ENCODE measurements at places on chromosomes 4 and X.

GRCh38 chr4:100926039-100926717 is 408.4 kb upstream of the EMCN start:
- DNase-seq, result no peak

DNA sequence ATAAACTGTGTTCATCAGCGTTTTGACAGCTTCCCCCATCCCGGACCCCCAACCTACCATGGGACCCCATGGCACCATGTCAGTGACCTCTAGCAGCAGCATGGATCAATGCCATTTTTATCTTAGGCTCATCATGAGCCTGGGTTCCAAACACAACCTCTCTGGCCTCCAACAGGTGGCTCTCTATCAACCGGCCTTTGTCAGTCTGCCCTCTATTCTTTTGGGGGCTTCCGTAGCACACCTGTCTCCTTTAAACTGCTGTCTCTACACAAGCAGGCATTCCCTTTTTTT is 721 bp upstream of the TMEM150C start:
- DNase-seq, result no peak

DNA sequence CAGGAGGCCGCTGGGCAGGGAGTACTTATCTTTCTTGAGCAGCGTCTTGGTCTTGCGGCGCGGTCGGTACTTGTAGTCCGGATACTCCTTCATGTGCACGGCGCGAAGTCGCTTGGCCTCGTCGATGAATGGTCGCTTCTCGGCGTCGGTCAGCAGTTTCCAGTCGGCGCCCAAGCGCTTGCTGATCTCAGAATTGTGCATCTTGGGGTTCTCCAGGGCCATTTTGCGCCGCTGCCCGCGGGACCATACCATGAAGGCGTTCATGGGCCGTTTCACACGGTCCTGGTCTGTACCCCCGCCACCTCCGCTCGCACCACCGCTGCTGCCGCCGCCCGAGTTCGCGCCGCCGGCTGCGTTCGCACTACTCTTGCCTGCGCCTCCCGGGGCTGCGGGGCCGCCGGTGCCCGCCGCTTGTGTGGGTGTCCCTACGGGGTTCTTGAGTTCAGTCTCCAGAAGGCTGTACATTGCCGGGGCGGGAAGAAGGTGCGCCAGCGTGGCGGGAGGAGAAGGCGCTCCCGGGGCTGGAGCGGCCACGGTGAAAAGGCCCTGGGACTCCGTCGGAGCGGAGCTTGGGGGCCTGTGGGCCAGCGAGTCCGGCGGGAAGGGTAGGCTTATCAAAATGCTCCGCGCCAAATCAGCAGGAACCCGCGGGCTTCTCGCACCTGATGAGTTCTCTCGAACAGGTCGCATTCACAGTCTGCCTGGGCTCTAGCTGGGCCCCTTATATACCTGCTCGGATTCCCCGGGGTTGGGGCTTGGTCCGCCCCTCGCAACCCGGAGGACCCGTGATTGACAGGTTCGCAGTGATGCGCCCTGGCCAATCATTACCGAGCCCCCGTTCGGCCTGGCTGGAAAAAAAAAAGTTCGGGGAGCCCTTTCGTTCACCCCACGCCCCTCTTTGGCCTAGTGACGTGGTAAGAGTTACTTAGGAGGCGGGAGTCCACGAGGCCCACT is at the start of gene SOX3:
SOX3 (minus strand) TSS at position 699 of the 954 bp plus-strand sequence; CDS start at position 690, 9 bp downstream.
- DNase-seq, result no peak

DNA sequence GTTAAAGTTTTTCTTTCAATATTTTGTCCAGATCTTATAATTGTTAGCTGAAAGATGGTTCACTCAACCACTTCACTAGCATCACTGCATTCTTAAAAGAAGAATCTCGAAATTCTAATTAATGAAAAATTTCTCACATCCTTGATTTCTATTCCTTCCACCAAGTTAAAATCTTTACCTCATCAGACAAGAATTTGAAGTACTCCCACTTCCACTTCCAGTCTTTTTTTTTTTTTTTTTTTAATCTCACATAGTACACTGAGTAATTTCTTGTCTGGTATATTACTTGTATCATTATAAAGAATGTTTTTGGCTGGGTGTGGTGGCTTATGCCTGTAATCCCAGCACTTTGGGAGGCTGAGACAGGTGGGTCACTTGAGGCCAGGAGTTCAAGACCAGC is 73.2 kb downstream of the FBXW7 start:
- no peak for DNase-seq

DNA sequence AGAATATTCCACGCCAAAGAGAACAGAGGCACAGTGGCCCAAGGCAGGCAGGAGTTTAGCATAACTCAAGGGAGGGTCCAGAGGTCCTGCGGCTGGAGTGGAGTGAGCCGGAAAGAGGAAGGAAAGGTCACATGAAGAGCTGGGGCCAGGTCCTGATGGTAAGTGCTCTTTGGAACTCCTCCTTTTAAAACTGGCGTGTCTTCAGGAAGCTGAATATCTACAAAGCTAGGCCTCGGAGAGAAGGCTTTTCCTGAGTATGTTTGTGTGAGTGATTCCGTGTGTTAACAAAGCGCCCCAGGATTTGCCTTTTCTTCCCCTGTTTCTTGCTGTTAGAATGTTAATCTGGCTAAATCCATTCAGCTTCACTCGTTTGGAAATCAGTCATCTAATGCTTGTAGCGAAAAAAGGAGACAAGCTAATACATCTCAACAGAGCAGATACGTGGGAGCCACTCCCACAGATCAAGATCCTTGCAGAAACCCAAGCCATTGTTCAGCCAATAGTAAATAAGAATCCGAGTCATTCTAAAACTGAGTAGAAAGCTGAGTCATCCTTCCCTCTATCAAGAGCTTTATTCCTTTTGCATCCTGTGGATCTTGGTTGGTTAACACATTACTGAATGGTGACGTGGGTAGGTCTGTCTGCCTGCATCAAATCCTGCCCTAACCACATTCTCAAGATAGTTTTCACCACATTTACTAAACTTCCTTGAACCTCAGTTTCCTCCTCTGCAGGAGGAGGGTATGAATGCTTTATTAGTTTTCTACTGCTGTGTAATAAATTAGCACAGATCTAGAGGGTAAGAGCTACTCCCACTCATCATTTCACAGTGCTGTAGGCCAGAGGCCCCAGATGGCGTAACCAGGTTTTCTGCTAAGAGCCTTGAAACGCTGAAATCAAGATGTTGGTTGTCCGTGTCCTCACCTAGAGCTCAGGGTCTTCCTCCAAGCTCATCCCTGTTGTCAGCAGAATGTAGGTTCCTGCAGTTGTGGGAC is 43.2 kb upstream of the RBM47 start:
- DNase-seq, result no peak

DNA sequence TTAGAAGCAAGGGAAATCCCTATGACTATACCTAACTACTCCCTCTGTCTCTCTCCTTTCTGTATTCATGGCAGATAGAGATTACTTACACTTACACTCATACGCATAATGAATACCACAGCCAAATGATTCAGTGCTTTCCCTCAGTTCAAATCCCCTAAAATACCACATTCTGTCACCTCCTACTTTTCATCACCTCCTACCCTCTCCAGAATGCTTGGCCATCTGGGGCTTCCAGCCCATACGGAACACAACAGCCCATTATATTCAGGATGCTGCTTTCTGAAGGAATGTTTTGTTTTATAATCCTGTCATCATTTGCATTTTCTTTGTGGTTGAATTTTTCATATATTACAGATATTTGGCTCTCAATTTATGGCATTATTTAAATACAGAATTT is 361.6 kb downstream of the GRIA2 start:
- DNase-seq, result no peak

DNA sequence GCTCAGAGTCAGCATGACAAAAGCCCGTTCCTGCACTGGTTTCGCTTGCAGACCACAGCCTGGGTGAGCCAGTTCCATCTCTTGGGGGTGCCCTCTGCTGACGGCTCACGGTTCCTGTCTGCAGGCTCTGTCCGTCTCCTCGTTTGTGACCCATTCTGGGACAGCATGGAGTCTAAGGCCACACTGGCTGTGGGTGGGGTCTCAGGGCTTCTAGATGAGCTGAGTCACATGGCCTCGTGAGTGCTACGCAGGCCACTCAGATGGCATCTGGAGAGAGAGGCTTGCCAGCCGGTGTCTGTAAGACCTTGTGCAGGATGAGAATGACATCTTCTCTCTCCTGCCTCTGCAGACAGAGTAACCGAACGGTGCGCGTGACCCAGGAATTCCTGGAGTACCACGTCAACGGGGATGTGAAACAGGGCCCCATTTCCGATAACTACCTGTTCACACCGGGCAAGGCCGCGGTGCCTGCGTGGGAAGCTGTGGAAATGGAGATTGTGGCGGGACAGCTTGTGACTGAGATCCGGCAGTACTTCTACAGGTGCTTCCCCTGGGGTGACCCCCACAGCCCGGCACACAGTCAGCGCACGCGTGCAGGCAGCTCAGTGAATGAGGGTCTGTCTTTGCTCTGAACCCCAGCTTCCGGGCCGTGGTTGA is 31.6 kb upstream of the MRFAP1 start:
- DNase-seq, result no peak

GRCh38 chr4:88008122-88008742 is 797 bp downstream of the PKD2 start:
- no peak for DNase-seq

DNA sequence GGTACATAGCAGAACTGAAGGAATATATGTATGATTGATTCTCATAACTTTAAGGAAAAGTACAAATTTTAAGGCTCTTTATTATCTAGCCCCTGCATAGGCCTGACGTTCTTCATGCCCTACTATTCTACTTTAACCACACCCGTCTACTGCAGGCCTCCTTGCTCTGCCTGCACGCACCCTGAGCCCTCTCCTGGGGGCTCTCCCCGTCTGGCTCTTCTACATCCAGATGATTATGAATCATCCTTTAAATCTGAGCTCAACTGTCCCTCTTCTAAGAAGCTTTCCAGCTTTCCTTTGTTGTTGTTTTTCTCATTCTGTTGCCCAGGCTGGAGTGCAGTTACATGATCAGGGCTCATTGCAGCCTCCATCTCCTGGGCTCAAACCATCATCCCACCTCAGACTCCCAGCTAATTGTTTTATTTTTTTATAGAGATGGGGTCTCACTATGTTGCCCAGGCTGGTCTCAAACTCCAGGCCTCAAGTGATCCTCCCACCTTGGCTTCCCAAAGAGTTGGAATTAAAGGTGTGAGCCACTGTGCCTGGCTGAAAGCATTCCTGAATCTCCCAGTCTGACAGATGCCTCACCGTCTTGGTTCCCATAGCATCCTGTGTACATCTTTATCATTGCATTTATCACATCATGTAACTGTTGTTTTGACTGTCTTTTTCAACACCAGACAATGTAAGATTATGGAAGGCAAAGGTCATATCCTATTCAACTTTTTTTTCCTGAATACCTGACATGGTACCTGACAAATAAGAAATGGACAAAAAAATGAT is 89.2 kb downstream of the WDFY3 start:
- no peak for DNase-seq

DNA sequence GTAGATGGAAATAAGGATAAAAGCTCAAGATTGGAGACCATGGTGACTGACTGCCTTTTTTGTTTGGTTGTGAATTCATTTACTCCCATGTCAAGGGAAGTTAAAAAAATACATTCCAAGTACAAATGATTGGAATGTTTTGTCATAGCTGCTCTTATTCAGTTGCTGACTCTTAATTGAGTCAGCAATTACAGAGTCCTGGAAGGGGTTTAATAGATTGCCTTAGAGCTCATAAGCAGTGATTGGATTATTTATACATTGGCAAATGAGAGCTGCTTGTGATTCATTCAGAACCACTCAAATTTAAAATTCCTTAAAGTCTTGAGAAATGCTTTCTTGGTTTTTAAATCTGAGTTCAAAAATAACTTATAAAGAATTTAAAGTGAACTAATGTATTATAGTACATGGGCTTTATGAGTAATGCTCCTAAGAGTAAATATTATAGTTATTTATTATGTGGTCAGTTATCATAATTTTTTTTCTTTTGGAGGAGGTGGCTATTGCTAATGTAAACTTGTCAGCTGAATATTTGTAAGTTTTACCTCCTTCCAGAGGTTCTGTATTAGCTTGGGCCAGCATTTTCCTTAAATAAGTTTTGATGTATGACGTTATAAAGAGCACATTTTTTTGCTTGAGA is 13.6 kb downstream of the JADE1 start:
- no peak for DNase-seq

DNA sequence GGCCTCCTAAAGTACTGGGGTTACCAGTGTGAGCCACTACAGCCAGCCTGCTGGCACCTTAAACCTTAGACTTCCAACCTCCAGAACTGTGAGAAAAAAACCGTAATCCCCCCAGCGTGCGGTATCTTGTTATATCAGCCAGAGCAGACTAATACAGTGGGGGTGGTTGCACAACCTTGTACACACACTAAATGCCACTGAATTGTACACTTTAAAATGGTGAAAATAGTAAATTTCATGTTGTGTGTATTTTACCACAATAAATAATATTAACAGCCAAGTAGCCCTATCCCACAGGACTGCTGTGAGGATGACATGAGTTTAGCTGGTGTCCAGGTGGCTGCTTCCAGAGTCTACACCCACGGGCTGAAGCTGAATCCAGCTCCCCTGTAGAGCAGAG is 38.8 kb downstream of the ZBTB49 start:
- no peak for DNase-seq

- DNase-seq, result no peak
Observed at GRCh38 chrX:18360867-18361266, 6.4 kb upstream of the SCML2 start.

GRCh38 chr4:181140037-181140603 is 1103.1 kb upstream of the TENM3 start:
- no peak for DNase-seq

DNA sequence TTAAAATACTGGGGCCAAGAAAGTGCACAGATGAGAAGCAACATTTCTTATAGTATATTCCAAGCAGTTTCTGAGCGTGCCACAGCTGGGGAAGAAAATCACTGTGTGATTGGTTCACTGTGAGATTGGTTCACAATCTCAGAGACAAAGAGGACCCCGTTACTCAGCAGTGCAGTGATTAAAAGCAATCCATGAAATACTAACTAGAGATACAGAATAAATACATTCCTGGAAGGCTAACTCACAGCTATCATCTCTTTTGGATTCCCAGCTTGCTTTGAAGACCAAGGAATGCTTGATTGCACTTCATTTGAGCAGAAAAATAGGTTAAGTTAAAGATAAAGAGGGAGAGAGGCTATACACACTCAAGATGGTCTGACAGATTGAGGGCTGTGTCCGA is 132.1 kb upstream of the RAPGEF2 start:
- DNase-seq, result no peak

GRCh38 chrX:12447448-12448064 is 309.3 kb downstream of the FRMPD4 start:
- DNase-seq, result no peak

GRCh38 chrX:139783959-139784358 is 76.0 kb upstream of the MCF2 start:
- no peak for DNase-seq

- no peak for DNase-seq
Observed at GRCh38 chr4:160184884-160185283, 1082.0 kb downstream of the RAPGEF2 start.

DNA sequence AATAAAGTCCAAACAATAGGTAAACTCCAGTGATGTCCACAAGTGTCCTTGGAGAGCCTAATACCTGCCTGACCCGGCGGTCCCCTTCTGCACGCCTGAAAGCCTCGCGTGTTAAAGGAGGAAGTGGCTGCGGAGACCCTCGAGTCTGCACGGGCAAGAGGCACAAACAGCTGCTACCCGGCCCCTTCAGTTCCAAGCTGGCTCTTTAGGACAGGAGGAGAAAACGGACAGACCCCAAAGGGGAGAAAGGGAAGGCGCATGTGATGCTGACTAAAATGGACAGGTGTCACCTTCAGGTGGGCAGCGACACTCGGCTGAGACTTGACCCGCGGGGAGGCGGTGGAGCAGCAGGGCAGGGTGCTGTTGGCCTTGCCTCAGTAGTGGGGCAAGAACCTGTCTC is 102.7 kb upstream of the TENM3 start:
- DNase-seq, result no peak

Data from esophagus squamous epithelium (tissue), 5 donors.